NCI-H526 (cell line): ENCODE measurements at places on chromosomes 6 and 20.

- DNase-seq: no peak
These were observed 23.8 kb downstream of the CYB5R4 start for GRCh38 chr6:83883240-83883639.

GRCh38 chr6:42236682-42237473 is 19.2 kb upstream of the MRPS10 start:
- no peak for DNase-seq

GRCh38 chr20:62405108-62405980 is 1.7 kb downstream of the CABLES2 start:
- peak; percentile 32 for DNase-seq

DNA sequence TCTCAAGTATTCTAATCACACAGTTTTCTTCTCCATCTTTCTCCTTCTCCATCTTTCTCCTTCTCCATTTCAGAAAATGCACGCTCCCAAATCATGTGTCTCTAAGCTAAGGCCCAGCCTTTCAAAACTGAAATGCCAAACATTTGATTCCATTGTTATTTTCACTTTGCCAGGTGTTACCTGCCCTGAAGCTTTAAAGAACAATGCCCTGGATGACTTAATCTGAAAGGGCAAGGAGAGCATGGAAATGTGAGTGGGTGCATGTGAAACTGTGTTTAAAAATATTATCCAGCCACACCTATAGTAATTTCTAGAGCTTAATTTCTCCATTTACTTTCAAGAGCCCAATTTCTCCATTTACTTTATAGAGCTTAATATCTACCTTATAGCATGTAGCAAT is 42.4 kb upstream of the GCLC start:
- no peak for DNase-seq

DNA sequence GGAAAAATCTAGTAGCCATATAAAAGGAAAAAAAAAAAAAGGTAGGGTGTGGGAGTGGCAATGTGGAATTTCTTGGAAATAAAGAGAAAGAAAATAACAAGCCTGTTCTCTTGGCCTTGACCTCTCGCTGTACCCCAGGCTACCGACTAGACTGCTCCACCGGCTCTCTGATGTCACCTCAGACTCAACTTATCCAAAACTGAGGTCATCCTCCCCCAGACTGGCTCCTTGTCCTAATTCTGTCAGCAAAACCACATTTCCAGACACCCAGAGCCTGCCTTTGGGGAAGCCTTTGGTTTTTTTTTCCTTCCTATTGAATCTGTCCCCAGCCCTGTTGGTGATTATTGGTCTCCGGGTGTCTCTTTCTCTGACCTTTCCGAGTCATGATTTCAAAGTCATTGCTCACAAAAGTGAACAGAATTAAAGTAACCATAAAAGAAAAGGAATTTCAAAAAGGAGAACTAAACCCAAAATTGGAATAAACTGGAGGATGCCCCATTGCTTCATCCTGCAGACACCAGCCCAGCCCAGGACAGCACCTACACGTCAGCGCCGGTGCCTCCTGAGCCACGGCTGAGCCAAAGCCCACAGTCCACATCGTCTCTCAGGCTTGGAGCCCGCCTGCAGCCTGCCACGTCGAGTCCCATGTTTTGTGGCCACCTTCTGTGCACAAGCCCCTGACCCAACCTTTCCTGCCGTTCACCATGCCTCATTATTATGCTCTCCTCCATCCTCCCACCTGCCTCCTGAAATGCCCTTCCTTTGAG is 170.7 kb downstream of the MYLK4 start:
- no peak for DNase-seq

- DNase-seq: no peak
These were observed 420.5 kb downstream of the MAFB start for GRCh38 chr20:40268321-40269075.

GRCh38 chr6:32940656-32941213 is at the start of gene HLA-DMB:
HLA-DMB (minus strand) TSS chr6:32941028; CDS start chr6:32940807, 221 bp downstream.
- peak; percentile 88 for DNase-seq
